ENCODE measurements at places on chromosomes 12 and 14.
A peak's percentile ranks its signal among the peaks of the same experiment; 100 is the strongest.

GRCh38 chr12:54502485-54502884 is 4.9 kb downstream of the NCKAP1L start:
- DNase-seq, result no peak

GRCh38 chr14:73752297-73752992 is 38.3 kb upstream of the PNMA1 start:
- peak; percentile 52 for DNase-seq

DNA sequence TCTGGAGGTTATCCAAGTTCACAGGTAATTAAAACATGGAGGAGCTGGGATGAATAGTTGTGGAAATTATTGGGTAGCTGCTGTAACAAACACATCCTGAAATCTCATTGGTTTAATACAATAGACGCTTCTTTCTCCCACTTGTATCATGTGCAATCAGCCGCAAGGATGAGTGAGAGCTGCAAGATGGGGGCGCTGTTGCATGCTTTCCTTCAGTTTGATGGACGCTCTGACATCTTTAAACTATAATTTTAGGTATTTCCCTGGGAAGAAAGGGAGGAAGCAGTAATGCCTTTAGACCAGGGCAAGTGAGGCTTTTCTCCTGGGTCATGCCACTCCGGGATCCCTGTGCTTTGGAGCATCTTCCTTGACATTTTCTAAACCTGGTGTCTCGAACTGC is 178.7 kb downstream of the PAWR start:
- DNase-seq, result no peak

GRCh38 chr12:121467638-121468498 is 68.0 kb downstream of the RNF34 start:
- DNase-seq, result no peak

DNA sequence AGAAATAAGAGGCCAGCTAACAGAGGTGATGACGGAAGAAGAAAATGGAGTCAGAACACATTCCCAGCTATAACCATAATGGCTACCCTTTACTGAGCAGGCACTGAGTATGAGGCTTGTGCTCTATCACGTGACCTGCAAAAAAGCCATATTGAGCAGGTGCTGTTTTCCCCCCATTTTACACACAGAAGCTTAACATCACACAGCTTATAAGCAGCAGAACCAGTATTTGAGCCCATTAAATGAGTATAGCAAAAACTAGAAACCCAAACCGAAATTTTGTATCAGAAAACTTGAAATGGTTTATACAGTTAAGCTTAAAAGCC is 28.4 kb downstream of the PAPLN start:
- no peak for DNase-seq

DNA sequence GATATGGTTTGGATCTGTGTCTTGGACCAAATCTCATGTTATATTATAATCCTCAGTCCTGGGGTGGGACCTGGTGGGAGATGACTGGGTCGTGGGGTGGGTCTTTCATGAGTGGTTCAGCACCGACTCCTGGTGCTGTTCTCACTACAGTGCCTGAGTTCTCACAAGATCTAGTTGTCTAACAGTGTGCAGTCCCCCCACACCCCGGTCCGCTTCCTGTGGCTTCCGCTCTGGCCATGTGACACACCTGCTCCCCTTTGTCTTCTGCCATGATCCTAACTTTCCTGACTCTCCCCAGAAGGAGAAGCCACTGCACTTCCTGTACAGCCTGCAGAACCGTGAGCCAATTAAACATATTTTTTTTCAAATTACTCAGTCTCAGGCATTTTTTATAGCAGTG is 1262.2 kb downstream of the TMEM121 start:
- DNase-seq, result no peak

Data from central memory CD4-positive, alpha-beta T cell (primary cell).